ENCODE measurements at places on chromosomes 6 and 20. TPM values are rescaled to one million over a fixed set of nuclear protein-coding genes. Genes with fewer than 3 reads are reported as not detected.

DNA sequence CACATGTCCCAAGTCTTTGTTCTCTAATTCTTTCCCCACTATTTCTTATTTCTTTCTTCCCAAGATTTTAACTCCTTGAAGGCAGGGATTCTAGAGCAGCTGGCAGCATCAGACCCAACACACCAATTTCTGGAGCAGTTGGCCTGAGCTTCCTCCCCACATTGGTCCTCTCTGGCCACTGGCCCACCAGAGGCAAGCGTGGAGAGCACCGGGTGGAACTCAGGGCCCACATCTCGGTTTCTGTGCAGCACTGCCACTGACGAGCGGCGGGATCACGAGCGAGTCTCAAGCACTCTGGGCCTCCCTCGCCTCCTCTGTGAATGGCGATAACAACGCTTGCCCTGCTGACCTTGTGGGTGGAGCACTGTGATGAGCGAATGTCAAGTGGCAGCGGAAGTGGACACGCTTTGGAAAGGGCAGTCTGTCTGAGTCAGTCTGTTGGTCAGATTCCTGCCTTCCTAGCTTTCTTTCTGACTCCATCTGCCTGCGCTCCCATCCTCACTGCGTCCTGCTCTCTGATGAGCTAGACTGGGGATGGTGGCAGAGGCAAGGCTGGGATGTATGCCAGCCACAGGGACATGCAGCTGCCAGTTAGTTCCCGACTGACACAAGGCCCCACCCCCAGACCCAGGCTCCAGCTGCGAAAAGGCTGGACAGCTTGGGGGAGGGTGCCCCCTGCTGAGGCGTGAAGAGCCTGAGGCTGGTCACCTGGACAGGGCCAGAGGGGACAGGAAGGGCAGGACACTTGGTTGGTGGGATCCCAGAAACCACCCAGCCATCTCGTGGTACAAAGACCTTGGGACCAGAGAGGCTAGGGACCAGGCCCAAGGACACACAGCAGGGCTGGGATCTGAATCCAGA is 4.5 kb upstream of the SPDEF start:
- DNase-seq = no peak

DNA sequence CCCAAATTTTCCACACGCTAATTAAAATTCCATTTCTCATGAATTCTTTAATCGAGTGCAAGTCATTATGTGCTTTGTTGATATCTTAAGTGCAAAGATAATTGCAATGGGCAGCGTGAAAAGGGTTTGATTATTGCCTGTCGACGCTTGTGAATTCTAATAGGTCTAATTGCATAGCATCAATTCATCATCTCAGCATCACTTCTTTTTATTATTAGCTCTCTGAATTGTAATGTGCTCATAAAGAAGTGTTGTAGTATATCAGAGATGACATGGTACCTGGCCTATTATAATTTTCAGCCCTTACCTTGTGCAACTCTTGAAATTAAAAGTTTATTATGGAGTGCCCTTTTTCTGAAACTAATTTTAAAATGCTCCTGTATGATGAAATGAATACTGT is 866.8 kb upstream of the FLRT3 start:
- no peak for DNase-seq

DNA sequence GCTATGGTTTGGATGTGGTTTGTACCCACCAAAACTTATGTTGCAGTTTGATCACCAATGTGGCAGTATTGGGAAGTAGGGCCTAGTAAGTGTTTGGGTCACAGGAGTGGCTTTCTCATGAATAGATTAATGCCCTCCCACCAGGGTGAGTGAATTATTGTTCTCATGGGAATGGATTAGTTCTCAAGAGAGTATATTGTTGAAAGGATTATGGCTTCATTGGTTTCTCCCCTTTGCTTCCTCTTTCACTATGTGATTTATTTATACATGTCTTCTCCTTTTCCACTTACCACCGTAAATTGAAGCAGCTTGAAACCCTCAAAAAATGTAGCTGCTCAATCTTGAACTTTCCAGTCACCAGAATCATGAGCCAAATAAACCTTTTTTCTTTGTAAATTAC is 10.8 kb downstream of the UFL1 start:
- no peak for DNase-seq

Gene DPPA5
- not detected for total RNA-seq

DNA sequence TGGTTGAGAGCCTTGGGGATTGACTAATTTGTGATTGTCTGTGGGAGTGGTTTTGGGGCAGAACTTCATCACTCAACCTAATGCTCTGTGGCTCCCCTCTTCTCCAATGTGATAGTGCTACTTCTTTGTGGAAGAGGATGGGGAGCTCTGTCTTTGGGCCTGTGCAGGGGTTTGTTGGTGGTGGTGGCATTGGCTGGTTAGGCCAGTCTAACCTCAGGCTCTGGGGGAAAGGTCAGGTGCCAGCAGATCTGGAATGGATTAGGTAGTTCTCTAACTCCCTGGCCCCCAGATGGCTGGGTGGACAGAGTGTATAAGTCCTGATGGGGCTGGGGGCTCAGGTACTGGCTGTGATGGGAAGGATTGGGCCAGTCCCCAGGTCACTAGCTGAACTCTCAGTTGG is 129.0 kb upstream of the CHD6 start:
- no peak for DNase-seq

GRCh38 chr6:48744948-48745347 is 634.0 kb upstream of the PTCHD4 start:
- DNase-seq = no peak

Gene MOG
- total RNA-seq = 2.9 TPM

DNA sequence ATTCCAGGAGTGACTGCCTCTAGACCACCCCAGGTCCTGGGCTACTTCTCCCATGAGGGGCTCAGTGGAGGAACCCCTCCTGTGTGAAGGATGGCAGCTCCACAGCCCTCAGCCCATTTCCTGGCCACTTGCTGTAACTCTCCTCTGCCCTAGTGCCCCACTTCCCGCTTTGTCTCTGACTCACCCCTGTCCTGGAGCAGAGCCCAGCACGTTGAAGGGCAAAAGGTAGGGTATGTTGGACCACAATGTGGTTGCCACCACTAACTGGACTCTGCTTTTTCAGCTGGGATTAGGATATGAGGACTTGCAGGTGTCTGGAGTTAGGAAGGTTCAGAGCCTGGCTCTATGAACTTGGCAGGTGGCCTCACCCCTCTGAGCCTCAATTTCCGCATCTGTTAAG is 2.4 kb downstream of the MYBL2 start:
- DNase-seq = no peak

- DNase-seq = no peak
Measured at GRCh38 chr20:62832212-62832922, 15.5 kb downstream of the COL9A3 start.

Gene RIPOR3
- 1.9 TPM for total RNA-seq

Gene TMEM170B
- total RNA-seq = 11.6 TPM

DNA sequence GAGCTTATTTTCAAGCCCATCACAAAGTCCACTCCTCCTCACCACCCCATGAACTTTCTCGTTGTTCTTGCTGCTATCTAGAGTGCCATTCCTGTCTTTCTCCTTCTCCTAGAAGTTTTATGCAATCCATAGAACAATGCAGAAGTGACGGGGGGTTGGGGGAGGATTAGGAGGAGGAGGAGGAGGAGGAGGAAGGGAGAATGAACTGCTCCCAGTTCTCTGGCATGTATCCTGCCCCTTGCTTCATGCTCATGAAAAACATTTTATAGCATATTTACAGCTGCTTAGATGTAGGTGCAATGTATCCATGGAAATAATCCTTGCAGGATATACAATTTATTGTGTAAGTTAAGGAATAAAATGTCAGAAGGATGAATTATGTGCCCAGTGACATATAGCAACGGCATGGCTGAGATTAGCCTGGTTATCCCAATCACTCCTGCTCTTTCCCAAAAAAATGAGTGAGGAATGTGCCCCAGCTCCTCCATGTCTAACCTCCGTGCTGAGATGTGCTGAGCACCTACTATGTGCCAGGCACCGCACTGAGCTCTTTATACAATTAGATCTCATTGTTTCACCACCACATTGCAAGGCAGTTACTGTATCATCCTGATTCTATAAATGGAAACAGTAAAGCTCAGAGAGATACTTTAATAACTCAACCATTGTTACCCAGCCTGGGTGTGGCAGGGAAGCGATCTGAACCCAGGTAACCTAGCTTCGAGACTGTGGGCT is 41.6 kb upstream of the TFAP2C start:
- no peak for DNase-seq

DNA sequence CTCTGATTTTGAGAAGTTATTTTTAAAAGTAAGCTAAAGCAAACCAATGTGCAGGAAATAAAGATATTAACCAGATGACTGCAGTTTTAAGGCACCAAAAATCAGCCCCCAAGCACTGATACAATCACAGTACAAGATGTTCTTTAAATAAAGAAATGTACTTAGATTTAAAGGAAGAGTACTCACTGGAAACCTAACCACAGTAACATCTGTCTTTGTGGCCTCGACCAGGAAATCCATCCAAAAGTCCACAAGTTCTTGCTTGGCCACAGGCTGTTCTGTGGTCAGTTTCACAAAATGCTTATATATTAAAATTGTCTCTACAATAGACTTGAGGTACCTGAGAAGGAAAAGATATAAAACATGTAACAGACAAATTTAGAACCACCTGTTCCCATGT is 105.9 kb upstream of the MAP7 start:
- DNase-seq = peak; percentile 40

DNA sequence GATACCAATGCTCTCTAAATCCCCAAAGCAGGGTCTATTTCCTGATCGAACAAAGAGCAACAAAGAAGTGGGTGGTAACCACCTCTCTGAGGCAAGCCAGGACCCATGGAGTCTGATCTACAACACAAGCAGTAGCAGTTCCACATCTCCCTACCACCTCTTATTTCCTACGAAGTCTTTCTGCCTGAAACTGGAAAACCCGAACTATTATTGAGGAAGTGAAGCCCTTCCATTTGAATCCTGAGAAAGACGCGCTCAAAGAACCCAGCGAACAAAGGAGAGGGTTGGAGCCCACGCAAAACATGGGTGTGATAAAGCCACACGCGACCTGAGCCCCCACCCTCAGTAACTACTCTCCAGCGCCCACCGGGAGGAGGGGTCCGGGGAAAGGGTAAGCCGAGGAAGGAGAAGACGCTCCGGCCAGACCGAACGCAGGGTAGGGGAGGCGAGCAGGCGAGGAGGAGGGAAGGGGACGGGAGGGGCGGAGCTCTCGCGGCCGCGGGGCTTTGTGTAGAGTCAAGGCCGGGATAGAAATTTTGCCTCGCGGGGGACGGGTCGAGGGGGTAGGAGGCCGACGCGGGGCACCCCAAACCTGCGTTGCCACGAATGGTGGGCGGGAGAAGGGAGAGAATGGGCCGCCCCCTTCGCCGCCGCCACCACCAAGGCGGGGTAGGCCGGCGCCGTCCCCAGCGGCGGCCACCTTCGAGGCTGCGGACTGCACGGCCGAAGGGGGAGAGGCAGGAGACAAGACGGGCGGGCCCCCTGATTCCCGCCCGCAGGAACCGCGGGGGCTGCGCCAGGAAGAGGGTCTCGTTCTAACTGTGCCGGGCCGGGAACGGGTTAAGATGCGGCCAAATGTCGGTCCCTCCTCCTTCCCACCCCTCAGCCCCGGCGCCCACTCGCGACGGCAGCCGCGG is 802 bp downstream of the HDAC2 start:
- DNase-seq = peak; percentile 71

- no peak for DNase-seq
Measured at GRCh38 chr6:25831532-25832306, at the start of gene SLC17A1. TSS of gene SLC17A1 (minus strand) at chr6:25832052. CDS start at chr6:25830557, 1,495 bp downstream.

GRCh38 chr6:3753228-3753835 is 1.8 kb upstream of the PXDC1 start:
- no peak for DNase-seq

- DNase-seq = peak; percentile 45
Measured at GRCh38 chr6:10801224-10801848, 37.0 kb downstream of the MAK start.

Gene SLC13A3
- total RNA-seq = 12.3 TPM

Gene TINAG
- 0.24 TPM for total RNA-seq

GRCh38 chr6:108782179-108783041 is 65.8 kb upstream of the ARMC2 start:
- peak; percentile 86 for DNase-seq

- no peak for DNase-seq
Measured at GRCh38 chr6:87180105-87180728, 24.9 kb downstream of the ZNF292 start.

DNA sequence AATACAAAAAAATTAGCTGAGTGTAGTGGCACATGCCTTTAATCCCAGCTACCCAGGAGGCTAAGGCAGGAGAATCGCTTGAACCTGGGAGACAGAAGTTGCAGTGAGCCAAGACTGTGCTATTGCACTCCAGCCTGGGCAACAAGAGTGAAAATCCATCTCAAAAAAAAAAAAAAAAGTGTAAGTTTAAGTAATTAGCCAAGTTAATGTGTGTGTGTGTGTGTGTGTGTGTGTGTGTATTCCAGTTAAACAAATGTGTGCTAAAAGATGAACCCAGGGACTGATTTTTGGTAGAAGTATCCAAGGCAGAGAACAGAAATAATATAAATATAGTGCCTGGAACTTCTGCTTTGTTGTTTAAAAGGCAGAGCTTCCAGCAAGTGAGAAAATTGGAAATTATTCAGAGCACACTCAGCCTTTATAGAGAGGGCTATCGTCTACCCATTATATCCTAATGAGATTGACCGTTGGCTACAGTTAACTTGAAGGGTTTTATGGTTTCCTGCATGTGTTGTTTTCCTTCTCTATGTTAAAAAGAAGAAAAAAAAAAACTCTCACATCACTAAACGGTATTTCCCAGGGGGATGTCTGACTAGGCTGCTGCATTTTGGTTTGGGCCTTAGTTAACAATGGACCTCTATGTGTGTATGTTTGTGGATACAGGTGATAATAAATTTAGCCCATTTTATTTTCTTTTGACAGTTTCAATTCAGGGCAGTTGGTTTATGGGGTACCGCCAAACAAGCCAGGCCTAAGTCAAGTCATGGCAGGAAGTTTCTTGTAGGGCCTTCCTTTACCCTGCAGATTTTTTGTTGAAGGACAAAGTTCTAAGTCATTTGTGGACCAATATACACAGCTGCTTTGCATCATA is 9.8 kb downstream of the SOX4 start:
- DNase-seq = no peak

DNA sequence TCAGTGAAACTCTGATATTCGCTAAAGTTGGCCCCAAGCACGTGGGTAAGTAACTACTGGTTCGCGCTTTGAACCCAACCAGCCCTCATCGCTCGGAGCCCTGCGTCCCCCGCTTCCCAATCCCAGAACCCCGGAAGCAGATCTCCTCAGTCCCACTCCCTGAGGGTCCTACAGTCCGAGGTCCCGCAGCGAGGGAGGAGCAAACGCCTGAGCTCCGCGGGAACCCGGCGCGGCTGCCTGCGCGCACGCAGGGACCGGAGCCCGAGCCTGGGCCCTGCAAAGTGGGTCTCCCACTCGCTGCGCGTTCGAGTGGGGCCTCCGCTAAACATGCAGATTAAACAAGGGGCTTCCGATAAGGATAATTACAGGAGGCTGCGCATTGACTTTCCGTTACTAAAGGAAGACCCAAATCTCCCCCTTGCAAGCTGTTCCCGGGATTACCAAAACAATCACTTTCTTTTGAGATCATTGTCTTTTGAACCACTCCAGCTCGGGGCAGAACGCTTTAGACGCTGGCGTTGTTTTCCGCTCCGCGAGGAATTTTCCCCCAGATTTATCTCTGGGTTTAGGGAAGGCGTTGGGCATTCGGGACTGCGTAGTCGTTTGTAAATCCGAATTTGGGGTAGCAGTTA is 1.3 kb upstream of the VSX1 start:
- DNase-seq = no peak
